NCI-H69 (cell line): ENCODE measurements at places on chromosomes 13 and 19.

DNA sequence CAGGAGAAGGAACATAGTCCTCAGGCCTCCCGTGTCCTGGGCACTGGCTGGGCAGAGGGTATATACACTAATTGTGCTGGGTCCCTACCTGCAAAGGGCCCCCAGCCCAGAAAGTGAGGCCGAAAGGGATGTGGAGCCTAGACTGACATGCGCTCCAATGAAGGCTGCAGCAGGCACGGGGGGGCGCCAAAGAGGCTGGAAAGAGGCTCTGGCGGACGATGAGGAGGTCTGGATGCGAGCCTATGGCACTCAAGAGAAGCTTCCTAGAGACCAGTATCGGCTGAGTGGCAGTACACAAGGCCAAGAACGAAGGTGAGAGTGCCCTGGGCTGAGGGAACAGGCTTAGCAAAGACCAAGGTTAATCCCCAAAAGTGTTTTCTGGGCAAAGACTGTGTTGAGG is 16.6 kb downstream of the VRK3 start:
- DNase-seq: peak; percentile 24

DNA sequence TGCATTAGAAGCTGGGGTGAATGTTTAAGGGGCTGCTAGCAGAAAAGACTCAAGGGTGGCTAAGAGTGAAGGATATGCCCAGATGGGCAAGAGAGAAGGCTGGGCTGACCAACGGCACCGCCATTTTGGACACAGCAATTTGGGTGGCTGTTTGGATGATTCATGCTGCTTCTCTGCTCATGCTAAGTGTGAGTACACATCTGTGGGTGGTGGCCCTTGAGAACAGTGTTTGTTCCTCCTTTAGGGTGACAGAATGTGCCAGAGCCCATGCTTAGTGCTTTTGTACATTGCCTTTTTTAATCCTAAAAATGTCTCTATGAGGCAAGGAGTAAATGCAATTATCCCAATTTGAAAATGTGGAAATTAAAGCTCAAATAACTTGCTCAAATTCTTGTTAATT is 9.8 kb downstream of the CBY2 start:
- no peak for DNase-seq

DNA sequence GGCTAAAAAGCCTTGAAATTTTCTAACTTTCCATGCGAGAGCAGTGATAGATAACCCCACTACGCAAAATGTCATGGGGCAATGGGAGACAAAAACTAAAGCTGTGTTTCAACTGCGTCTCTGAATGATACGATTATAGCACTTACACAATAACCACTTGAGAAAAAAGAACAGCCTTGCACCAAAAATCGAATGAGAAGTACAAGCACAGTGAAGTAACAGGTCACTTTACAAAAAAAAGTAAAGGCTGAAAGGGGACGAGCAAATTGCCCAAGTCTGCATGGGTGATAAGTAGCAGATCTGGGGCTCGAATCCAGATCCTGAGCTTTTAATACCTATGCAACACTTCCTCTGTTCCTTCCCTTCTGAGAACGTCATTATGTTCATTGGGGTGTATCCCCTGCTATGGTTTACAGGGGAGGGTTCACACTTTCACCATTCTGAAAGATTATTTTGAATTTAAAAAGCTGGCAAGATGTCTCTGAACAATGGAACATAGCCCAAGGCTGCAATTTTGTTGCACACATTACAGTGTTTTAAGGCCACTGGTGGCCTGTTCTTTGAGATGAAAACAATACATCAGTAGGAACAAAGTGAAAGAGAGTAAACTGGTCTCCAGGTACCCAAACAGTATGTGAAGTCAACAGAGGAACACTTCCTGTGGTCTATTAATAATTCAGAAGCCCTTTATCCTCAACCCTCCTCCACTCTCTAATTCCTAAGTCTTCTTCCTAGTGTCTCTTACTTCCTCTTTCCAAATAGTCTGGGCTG is 3.2 kb downstream of the CPB2 start:
- peak; percentile 63 for DNase-seq

GRCh38 chr13:48275507-48275906 is 28.0 kb upstream of the RB1 start:
- no peak for DNase-seq

DNA sequence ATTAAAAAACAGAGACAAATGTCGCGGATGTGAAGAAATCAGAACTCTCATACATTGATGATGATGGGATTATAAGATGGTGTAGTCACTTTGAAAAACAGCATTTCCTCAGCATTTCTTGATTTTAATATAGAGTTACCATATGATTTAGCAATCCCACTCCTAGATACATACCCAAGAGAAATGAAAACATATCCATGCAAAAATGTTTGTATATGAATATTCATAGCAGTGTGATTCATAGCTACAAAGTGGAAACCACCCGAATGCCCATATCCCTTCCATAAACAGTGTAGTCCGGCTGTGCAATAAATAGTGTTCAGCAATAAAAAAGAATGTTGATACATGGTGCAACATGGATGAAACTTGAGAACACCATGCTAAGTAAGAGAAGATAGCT is 44.6 kb downstream of the DPY19L3 start:
- DNase-seq: no peak

GRCh38 chr13:76929851-76930374 is 18.4 kb upstream of the ACOD1 start:
- DNase-seq: no peak

DNA sequence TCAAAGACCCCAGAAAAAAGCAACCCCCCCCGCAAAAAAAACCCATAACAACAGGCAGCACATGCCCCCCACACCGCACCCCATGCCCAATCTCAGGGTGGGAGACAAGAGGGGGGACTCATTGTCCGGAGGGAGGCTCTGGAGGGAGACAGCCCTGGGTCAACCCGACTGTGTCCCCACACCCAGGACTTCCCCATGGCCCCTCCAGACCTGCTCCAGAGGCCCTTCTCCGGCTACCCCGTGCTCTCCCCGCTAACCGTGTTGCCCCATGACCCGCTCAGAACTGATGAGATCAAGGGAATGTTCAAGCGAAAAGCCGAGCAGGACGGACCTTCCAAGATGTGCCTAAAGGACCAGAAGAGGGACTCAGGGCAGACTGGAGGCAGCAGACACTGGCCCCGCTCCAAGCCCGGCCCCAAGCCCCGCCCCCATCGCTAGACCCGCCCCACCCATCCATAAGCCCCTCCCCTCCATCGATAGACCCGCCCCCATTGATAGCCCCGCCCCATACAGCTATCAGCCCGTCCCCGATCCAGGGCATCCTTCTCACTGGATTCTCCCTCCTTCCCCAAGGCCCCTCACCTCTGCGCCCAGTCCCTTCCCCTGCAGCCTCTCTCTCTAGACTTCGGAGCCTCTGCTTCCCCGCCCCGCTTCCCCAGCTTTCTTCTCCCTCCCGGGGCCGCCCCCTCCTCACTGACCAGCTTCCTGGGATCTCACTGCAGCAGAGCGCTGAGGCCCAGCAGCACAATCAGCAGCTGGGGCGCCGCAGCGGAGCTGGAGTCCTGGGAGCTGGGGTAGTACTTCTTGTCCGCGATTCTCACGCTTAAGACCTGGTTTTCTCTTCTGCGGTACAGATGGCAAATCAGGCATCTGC is 2.2 kb downstream of the BST2 start:
- DNase-seq: peak; percentile 73

- no peak for DNase-seq
Measured at GRCh38 chr13:20227730-20228129, 4.4 kb downstream of the GJB6 start.

DNA sequence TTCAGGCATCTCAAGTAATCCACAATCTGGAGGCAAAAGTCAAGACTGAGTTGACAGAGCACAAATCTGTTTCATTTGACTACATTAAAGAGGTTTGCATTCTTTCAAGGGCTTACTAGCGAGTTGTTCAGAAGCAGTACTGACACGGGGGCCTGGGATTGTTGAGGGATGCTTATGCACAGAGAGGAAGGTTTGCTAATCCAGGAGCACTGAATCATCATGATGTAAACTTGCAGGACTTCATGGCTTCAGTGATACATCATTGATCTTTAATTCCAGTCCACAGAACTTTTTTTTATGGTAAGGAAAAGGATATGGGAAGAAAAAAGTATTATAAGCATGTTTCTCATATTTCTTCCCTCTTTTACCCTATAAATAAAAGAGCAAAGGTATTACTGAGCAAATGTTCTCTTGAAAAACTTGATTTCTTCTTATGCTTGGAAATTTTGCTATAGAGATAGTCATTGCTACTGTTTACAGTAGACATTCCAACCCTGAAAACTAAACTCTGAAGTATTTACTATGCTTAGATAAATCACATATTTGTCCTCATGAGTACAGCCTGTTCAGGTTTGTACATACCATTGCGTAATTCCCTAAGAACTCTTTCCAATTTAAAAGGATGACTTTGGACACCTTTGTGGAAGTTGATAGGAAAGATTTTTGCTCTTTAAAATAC is 65.8 kb upstream of the KPNA3 start:
- DNase-seq: no peak

DNA sequence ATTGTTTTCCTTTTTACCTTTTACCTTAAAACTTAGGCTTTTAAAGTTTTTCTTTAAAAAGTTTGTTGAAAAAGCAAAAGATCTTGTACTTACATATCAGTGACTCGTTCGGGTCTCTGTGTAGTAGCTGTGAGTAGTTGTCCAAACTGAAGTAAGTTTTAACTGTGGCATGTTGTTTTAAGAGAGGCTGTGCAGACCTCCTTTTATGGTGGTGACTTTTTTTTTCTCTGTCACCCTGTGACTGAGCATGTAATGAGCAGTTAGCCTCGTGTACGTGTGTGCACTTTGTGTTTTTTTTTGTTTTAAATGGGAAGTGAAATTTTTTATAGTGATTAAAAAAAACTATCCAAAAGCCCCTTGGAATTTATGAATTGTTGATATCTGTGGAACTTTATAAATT is at the start of gene GPR183:
Gene GPR183, minus strand, starts transcription at position 153 of the 400 bp plus-strand sequence. CDS start 11,254 bp downstream, outside the sequence.
- peak; percentile 45 for DNase-seq

- DNase-seq: peak; percentile 84
Measured at GRCh38 chr13:35808846-35809245, 322.3 kb downstream of the DCLK1 start.

- DNase-seq: no peak
Measured at GRCh38 chr13:97425590-97425989, 8.4 kb upstream of the RAP2A start.

DNA sequence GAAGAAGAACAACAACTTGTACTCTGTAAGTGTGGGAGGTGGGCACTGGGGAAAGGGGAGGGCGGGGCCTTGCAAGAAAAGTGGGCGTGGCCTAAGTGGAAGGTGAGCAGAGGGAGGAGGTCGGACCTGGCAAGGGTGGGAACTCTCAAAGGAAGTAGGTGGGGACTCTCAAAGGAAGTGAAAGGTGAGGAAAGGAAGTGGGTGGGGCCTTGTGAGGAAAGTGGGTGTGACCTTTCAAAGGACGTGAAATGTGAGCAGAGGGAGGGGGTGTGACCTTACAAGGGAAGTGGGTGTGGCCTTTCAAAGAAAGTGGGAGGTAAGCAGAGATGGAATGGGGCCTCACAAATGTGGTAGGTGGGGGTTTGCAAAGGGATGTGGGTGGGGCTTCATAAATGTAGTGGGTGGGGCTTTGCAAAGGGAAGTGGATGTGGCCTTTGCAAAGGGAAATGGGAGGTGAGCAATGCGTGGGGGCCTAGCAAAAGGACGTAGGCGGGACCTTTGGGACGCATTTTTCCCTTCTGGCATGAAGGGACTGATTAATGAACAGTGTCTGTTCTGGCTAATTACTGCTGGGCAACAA is 25.9 kb downstream of the ACSBG2 start:
- peak; percentile 74 for DNase-seq

- peak; percentile 31 for DNase-seq
Measured at GRCh38 chr13:78610381-78610883, 7.1 kb upstream of the POU4F1 start.

- DNase-seq: peak; percentile 23
Measured at GRCh38 chr13:112576191-112576590, 11.8 kb downstream of the TUBGCP3 start.

DNA sequence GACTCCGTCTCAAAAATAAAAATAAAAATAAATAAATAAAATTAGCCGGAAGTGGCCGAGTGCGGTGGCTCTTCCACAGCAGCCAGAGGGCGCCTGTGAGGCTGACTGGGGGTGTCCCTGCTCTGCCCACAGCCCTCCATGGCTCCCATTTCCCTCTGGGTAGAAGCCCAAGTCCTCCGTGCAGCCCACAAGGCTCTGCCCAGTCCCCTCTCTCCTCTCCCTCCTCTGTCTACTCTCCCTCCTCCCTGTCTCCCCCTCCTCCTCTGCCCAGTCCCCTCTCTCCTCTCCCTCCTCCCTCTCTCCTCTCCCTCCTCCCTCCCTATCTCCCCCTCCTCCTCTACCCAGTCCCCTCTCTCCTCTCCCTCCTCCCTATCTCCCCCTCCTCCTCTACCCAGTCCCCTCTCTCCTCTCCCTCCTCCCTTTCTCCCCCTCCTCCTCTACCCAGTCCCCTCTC is 20.4 kb downstream of the MISP start:
- peak; percentile 75 for DNase-seq

DNA sequence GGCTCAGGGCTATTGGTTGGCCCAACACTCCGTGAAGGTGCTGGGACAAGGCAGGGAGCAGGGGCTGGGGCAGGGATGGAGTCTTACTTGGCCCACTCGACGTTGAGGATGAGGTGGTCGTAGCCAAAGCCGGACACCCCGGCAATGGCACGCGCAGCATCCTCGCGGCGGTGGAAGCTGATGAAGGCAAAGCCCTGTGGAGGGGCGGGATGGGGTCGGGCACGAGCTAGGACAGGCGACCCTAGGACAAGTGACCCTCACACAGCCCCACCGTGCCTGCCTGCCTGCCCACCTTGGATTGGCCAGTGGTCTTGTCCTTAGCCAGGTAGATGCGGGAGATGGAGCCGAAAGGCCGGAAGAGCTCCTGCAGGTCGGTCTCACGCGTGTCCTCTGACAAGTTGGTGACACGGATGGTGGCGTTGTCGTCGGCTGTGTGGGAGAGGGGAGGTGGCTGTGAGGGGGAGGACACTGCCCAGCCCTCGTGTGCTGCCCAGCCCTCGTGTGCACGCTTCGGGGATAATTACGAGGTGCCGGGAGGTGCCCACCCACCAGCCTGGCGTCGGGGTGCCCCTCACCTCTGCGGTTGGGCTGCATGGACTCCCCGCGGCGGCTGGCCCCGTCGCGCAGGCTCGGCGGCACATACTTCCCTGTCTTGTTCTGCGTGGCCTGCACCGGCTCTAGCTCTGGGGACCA is 4.0 kb downstream of the P2RY11 start:
- no peak for DNase-seq

DNA sequence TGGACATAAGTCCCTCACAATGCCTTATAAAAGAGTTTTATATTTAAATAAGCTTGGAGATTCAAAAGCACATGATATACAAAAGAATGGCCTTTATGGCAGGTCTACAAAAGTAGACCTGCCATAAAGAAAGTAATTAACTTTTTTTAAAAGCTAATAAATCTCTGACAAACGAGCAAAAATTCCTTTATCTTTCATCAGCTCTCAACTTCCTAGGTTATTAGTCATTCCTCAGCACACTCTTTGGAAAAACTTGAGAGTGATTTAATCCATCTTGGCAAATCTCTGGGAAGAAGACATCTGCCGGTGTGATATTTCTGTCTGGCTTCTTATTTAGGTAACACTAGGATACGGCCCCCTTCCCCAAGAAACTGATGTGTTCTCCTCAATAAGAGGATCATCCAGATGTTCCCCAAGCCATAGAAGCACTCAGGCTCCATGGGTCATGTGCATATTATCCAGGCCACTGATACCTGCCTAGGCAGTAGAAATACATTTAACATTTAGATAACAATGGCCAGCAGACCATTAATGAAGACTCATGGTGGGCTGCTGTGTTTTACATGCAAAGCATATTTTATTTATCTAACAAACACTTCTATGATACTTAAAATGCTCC is 372.7 kb downstream of the LIG4 start:
- DNase-seq: no peak

GRCh38 chr19:8608941-8609278 is 1.6 kb downstream of the ADAMTS10 start:
- no peak for DNase-seq
